Activated CD4-positive, CD25-positive, alpha-beta regulatory T cell (primary cell): ENCODE measurements at places on chromosomes 6 and 20.

DNA sequence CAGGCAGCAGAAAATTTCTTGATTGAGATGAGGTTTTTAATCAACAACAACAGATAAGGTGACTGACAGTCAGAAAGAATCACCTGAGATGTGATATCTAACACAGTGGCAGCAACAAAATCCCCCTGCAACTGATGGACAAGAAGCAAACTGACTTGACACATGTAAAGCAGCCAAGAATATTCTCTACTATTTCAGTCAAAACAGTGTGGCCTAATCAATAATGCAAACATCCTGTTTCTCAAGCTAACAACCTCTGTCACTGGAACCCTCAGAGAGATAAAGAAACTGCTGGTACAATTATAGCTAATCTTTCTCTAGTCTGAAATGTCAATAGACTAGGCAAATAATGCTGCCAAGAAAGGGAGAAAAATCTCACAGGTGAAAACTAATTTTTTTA lies 4.6 kb upstream of the CGA start:
- no peak for DNase-seq

- DNase-seq: no peak
Measured at GRCh38 chr20:8155812-8156211, 23.7 kb downstream of the PLCB1 start.

DNA sequence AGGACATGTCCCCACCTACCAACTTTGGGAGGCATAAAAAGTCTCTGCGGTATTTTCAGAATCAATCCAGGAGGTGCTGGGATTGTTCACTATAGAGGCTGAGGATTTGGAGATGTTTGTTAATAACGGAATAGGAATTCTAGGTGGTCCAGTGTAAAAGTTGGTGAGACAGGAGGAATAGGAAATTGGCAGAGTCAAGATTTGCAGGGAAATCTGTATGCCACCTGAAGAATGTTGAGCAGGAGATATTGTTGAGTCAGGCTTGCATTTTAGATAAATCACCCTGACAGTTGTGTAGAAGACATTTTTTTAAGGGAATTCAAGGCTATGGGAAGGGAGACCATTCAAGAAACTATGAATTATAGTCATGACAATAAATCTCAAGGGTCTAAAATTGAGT lies 124.8 kb downstream of the COL12A1 start:
- DNase-seq: no peak

DNA sequence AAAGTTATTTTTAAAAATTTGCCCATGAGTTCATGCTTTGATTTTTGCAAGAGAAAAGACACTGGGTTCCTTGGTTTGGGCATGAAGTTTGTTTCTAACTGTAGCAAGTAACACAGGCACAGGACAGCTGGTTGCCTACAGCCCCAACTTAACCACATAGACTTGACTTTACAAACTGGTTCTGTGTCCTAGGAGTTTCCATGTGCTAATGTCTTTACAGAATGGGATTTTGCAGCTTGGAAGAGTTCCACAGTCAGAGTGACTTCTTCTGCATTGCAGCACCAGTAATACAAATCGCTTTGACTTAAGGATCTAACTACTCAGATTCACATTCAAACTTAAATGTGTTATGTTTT lies 44.3 kb downstream of the OR2B2 start:
- DNase-seq: no peak

DNA sequence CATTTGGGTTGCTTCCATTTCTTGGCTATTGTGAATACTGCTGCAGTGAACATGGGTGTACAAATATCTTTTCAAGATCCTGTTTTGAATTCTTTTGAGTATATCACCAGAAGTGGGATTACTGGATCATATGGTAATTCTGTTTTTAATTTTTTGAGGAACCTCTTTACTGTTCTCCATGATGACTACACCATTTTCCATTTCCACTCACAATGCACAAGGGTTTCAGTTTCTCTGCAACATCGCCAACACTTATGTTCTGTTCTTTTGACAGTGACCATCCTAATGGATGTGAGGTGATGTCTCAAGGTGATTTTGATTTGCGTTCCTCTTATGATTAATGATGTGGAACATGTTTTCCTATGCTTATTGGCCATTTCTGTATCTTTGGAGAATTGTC lies 214.4 kb upstream of the ZFP64 start:
- DNase-seq: no peak

DNA sequence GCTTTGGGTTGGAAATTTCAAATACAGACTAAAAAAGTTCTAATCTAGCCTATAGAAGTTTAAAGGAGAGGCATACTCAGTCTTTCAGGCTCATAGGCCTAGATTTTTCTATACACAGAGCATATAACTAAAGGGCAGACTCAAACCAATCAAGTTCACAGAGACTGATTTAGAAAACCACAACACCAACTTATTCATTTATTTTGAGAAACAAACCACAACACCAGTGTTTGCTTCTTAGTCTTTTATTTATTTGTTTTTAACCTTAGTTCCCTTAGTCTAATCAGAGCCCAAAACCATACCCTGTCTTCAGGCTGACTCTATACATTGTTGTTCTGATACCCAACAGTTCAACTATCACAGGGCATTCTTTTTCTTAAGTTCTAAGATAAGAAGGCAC lies 103.7 kb downstream of the REV3L start:
- DNase-seq: no peak

GRCh38 chr20:62367136-62367632 lies at the start of gene LAMA5:
Gene LAMA5 (minus strand): TSS chr20:62367312. CDS start chr20:62367245, 67 bp downstream.
- no peak for DNase-seq

GRCh38 chr6:14922706-14923460 lies 323.0 kb upstream of the JARID2 start:
- DNase-seq: no peak

- no peak for DNase-seq
Measured at GRCh38 chr20:46546298-46546697, 4.2 kb downstream of the OCSTAMP start.

GRCh38 chr6:111803804-111804203 lies 69.4 kb downstream of the FYN start:
- no peak for DNase-seq

- no peak for DNase-seq
Measured at GRCh38 chr20:51854921-51855320, 52.6 kb upstream of the SALL4 start.

DNA sequence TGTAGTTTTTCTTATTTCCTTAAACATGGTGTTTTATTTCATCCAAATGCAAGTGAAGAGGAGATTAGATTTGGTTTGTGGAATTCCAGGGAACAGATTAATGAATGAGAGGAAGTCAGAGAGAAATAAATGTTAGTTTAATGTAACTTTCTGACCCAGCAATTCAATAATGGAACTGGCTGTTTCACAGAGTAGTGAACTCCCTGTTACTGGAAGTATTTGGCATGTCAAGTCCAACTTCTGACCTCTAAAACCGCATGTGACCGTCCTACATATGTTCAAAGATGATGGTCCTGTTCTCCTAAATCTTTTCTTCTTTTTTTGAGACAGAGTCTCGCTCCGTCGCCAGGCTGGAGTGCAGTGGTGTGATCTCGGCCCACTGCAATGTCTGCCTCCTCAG lies 18.7 kb downstream of the PROCR start:
- DNase-seq: no peak

DNA sequence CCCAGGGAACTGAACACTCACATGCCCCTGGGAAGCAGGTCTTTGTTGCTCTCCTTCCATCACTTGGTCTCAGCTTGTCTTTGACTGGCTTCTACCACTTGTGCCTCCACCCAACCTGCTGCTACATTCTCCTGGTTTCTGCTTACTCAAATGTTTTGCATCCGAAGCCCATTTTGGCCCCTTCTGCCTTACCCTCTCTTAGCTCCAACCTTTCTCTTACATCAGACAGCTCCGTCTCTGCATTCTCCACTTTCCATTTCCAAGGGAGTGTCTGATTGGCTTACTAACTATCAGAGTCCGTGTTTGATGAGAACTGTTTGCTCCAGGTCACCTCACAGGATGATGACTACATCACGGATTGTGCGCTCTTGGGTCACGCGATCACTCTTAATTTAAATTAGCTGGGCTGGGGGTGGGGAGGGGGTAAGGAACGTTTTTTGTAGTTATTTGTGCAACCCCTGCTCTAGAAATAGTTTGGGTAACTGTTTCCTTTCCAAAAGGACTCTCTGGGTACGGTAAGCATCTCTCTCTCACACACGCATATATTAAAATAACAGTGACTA lies 844 bp upstream of the ABRACL start:
- no peak for DNase-seq

DNA sequence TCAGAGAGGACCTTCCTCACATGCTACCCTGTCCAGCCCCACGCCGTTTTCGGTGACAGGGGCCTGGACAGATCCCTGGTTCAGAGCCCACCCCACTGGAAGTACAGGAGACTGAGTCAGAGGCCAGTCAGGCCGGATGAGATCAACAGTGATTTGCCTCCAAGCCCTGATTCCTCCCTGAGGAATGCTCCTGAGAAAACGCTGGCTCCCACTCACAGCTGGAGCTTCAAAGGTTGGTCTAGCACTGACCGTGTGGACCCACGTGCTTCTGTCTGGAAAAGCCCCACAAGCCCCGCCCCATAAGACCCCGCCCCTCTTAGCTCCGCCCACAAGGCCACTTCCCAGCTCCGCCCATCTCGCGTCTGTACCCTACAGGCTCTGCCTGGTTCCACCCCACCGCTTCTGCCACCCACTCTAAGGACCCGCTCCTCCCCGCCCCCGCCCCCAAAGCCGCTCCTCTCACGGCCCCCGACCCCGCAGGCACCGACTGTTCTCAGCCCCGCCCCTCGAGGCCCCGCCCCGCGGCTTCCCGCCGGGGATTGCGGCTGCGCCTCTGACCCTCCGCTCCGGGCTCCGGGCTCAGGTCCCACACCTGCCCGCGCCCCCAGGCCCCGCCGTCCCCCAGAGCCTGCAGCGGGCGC lies 64.9 kb upstream of the BHLHE23 start:
- DNase-seq: no peak

DNA sequence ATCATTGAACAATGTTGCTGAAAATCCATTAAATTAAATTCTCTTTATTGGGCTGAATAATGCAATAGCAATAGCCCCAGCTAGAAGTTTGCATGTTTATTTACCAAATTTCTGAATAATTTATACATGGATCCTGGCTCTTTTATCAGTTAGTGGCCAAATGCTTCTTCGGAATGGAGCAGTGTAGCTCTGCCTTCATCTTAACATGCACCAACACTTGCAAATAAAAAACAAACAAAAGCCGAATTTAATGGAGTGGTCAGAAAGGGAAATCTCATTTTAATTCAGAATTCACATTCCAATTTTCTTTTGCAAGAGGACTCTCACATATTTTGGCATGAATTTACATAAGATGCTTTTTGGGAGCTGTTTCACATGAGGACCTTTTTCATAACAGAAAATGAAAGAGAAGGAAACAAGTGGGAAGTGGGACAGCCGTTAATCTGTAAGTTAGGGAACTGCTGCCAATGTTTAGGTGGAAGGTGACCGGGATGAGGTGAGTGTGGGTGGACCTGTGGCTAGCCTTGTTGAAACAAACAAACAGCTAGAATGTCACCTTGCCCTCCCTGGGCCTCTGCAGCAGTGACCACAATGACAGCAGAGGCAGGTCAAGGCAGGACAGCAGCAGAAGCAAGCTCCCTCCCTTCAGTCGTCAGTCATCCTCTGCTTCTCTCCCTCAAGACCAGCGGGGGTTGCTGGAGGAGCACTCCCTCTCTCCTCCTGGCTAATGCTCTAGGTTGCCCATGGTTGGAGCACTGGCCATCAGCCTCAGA lies 73.2 kb downstream of the INSM1 start:
- no peak for DNase-seq

- no peak for DNase-seq
Measured at GRCh38 chr6:3887150-3887700, 38.1 kb downstream of the FAM50B start.

DNA sequence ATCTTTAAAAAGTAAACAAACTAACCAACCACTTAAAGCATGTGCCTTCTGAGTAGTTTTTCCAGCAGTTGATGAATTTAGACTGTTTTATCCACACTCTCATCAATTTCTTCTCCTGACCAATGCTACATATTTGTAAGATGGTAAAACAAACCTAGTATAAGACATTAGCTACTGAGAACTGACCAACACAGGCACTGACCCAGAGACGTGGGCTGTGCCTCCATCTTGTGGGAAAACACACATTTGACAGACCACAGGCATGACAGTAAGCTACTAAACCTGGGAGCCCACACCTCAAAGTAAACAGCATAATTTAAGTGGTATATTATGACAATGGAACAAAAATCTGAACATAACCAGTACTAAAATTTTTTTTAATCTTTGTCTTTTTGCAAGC lies 121.4 kb upstream of the NRSN1 start:
- no peak for DNase-seq

GRCh38 chr6:14834851-14835530 lies 410.9 kb upstream of the JARID2 start:
- DNase-seq: no peak

- no peak for DNase-seq
Measured at GRCh38 chr6:43269273-43270007, 26.2 kb downstream of the TTBK1 start.

- DNase-seq: no peak
Measured at GRCh38 chr6:25363427-25363826, 84.3 kb downstream of the CARMIL1 start.

- no peak for DNase-seq
Measured at GRCh38 chr6:19470333-19470732, 366.8 kb upstream of the ID4 start.

DNA sequence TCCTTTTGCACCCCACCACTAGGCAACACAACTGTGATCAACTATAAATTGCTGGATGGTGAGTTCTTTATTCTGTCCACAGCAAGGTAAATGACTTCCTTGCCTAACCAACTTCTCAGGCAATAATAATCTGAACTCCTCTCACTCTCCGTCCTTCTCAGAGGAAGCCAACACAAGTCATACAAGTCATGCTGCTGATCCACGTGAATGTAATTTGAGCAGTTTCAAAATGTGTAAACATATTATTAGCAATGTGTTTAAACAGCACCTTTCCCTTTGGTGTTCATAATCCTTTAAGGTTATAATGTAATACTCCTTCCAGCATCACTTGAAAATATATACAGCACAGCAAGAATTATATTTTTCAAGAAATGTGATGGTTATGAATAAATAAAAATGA lies 127.9 kb downstream of the QRSL1 start:
- no peak for DNase-seq

DNA sequence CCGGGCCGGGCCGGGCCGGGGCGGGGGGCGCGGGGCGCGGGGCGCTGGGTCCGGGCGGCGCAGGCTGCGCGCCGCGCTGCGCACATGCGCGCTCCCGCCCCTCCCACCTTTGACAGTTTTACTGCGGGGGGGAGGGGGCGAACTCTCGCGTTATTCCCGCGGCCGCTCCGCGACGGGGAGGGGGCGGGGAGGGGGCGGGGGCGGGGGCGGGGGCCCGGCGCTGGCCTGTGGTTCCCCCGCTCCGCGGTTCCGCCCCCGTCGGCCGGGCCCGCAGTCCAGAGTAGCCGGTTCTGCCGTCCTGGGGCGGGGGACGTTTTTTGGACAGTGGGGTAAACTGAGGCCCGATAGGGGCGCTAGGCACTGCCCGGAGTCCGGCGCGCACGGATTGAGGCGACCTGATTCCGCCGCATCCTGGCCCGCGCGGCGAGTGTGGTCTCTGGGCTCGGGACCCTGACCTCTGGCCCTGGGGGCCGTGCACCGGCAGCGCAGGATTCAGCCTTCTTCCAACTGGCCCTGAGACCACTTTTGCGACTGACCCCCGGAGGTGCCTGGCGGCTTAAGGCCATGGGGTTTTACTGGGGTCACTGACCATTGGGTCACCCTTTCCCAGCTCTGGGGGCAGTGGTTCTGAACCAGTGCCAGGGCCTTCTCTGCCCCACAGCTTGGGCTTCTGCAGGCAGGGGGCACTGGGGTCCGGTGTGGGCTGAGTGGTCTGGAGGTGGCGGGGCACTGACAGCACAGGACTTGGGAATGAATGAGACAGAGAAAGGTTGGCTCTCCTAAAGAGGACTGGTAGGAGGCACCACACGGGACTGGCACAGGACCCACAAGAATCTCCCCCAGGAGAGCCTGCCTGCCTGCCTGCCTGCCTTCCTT lies at the start of gene ZNF512B:
Gene ZNF512B (minus strand): TSS at position 93 of the 876 bp plus-strand sequence. CDS start 1,980 bp downstream, outside the sequence.
- no peak for DNase-seq

GRCh38 chr6:189676-190075 lies 102.6 kb upstream of the DUSP22 start:
- no peak for DNase-seq
